ENCODE measurements at places on chromosomes 4 and X.

DNA sequence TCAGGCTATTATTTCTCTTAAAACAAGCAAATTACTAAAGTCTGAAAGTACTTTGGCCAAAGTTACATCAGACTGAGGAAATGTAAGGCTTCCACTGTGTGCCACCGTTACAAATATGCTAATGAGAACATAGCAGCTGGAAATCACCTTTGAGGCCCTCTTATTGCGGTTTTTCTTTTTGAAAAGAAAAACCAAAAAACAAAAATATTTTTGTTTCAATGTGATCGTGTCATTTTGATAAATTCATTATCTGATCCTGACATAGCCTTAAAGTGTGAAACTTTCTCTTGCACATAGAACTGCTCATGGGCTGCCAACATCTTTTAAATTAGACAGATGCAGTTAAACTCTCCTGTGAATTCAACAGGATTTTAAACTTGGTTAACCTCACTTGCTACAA is 2.8 kb upstream of the TIFA start:
- no peak for DNase-seq

DNA sequence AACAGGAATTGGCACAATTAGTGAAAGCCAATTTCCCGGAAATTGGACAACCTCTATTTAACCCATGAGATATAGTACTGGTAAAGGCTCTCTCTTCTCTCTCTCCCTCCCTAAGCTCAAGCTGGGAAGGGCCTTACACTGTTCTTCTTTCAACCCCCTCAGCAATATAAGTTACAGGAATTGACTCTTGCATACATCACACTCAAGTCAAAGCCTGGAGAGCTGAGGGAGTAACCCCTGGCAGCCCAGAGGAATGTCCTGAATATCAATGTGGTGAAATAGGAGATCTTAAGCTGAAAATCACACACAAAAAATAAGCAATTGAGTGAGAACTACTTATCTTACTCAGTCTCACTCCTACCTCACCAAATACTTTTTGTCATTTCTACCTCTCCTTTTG is 186.9 kb upstream of the SPOCK3 start:
- DNase-seq, result no peak

DNA sequence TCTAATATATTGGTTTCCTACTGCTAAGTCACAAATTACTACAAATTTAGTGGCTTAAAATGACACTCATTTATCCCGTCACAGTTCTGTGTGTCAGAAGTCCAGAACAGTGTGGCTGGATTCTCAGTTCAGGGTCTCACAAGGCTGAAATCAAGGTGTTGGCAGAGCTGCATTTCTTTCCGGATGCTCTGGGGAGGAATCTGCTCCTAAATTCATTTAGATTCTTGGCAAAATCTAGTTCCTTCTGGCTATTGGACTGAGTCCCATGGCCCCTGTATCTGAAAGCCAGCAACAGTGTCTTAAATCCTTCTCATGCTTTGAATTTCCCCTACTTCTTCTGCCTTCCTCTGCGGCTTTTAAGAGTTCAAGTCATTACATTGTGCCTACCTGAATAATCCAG is 103.1 kb upstream of the BMP3 start:
- no peak for DNase-seq

GRCh38 chr4:61214680-61215079 is 14.6 kb downstream of the ADGRL3 start:
- no peak for DNase-seq

- DNase-seq, result no peak
Measured at GRCh38 chr4:14018191-14018853, 390.8 kb upstream of the BOD1L1 start.

GRCh38 chr4:161247831-161248230 is 916.0 kb downstream of the FSTL5 start:
- DNase-seq, result no peak

DNA sequence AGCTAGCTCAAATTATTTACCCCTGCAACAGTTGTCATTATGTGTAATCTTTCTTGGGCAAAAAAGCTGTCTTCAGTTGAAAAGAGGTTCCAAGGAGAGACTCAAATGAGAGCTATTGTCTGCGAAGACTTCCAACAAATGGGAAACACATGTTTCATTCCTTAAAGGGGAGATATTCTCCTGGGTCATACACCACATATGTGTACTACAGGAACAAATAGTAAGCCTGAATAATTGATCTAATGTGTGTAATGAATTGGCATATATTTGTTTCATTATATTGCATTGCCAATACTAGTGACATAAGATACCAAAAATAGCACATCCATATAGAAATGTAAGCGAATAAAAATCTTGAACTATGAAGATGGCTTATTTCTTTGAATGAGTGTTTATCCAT is 950.9 kb upstream of the NDST4 start:
- no peak for DNase-seq

GRCh38 chr4:44927399-44928380 is 201.3 kb upstream of the GNPDA2 start:
- DNase-seq, result peak; percentile 9

DNA sequence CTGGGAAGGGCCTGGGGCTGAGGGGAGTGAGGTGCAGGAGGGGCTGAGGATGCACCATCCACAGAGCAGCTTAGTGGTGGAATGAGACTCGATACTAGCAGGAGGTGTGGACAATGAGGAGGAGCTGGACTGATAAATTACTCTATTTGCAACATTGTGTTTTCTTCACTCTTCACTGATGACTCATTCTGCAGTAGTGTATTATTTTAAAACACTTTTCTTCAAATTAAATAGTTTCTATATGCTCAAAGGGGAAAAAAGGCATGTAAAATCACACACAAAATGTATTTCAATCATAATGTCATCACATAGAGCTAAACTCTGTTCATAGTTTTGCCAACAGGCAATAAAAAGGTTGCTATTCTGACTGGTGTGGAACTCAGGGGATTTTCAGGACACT is 467.0 kb upstream of the CTSO start:
- DNase-seq, result no peak

DNA sequence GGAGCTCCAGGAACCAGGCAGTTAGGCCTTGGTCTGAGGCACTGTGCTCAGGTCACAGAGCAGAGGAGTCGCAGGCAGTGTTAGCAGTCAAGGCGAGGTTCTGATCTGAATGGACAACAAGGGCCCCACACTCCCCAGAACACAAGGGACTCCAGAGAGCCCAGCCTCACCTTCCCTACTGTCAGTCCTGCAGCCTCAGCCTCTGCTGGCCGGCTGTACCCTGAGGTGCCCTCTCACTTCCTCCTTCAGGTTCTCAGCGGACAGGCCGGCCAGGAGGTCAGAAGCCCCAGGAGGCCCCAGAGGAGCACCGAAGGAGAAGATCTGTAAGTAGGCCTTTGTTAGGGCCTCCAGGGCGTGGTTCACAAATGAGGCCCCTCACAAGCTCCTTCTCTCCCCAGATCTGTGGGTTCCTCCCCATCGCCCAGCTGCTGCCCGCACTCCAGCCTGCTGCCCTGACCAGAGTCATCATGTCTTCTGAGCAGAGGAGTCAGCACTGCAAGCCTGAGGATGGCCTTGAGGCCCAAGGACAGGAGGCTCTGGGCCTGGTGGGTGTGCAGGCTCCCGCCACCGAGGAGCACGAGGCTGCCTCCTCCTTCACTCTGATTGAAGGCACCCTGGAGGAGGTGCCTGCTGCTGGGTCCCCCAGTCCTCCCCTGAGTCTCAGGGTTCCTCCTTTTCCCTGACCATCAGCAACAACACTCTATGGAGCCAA is 26.2 kb downstream of the MAGEA9 start:
- no peak for DNase-seq

GRCh38 chrX:109679820-109680219 is 53.2 kb downstream of the ACSL4 start:
- DNase-seq, result no peak

Data from midbrain (tissue), 1 donor.